ENCODE measurements at places on chromosomes 3 and 15.

GRCh38 chr3:35320646-35321407 lies 318.5 kb upstream of the ARPP21 start:
- no peak for DNase-seq

- no peak for DNase-seq
Measured at GRCh38 chr3:89402051-89402450, 294.6 kb downstream of the EPHA3 start.

- DNase-seq = peak; percentile 16
Measured at GRCh38 chr3:184765047-184765729, 46.8 kb upstream of the VPS8 start.

GRCh38 chr3:195811756-195812155 lies at the start of gene MUC4:
Gene MUC4, minus strand, starts transcription at chr3:195811929. Its CDS starts 112 bp downstream, at chr3:195811817.
- no peak for DNase-seq

DNA sequence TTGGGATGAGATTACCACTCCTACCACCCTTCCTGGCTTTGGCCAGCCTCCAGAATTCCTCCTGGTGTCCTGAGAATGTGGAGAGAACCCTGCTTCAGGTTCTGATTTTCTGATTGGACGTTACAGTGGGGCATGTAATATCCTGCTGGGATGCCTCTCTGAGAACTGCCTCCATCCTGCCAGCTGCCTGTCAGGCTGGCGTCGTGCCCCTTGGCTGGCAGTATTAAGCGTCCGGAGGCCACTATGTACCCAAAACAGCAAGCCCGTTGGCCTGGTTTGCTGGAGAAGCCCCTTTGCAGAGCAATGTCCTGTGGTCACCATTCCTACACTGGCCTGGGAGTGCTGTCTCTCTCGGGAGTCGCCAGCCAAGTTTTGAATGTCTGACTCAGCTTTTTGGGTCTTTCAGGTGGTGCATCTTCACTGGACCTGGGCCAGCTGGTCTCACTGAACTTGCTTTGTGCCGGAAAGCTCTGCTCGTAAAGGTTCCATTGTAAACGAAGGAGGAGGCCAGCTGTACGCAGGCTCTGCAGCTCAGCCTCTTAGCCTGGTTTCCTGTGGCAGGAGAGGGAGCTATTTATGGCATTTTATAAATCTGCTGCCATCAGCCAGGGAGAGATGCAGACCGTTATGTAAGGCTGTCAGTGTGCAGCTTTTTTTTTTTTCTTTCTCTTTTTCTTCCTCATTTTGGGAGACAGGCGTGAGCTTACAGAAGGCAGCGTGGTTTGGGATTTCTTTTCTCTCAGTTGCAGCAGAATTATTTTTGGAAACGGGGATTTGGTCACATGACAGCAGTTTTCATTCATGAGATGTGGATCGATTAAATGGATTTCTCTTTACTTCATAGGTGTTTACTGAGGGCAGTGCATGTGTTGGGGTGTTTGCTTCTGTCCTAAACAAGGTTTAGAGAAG lies 19.0 kb upstream of the TRAK1 start:
- peak; percentile 37 for DNase-seq

- no peak for DNase-seq
Measured at GRCh38 chr15:81002009-81002330, 1.2 kb downstream of the TLNRD1 start.

DNA sequence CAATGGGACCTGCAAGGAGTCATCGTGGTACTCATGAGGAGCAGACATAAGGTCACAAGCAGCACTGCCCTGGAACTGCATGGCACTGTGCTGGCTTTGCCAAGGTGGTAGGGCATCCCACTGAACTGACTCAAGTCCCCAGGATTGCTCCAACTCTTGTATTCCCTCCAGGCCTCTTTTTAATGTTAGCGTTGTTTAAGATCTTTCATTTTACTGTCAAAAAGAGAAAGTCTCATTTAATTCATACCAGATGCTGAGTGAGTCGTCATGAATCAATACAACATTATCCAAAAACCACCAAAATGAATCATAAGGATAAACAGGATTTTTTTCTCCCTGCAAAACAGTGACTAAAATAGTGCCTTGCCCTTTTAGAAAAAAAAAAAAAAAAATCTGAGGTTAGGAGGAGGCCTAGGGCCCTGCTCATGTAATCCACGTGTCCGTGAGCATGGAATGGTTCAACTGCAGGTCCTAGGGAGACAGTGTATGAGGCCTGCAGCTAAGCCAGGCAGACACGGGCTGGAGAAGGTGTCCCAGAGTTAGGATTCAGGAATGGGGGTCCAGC lies 36.7 kb upstream of the BLM start:
- no peak for DNase-seq

GRCh38 chr15:65300924-65301441 lies 3.5 kb upstream of the RNU5B-1 start:
- DNase-seq = no peak

DNA sequence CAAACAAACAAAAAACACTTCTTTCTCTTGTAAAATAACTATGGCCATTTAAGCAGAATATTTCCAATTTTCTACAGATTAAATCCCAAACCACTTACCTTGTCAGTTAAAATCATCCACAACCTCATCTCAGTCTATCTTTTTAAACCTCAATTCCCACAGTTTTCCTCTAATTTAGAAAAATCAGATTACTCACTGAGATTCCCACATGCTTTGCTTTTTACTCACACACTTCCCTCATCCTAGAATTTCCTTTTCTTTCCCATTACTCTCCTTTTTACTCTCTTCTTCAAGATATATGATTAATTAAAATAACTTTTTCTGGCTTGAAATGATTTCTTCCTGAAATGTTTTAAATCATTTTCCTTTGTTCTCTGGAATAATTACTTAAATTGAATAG lies 790.7 kb downstream of the ROBO1 start:
- DNase-seq = no peak

GRCh38 chr15:71344316-71344715 lies 229.0 kb downstream of the THSD4 start:
- no peak for DNase-seq

- no peak for DNase-seq
Measured at GRCh38 chr3:8555113-8555661, 53.6 kb downstream of the LMCD1 start.

DNA sequence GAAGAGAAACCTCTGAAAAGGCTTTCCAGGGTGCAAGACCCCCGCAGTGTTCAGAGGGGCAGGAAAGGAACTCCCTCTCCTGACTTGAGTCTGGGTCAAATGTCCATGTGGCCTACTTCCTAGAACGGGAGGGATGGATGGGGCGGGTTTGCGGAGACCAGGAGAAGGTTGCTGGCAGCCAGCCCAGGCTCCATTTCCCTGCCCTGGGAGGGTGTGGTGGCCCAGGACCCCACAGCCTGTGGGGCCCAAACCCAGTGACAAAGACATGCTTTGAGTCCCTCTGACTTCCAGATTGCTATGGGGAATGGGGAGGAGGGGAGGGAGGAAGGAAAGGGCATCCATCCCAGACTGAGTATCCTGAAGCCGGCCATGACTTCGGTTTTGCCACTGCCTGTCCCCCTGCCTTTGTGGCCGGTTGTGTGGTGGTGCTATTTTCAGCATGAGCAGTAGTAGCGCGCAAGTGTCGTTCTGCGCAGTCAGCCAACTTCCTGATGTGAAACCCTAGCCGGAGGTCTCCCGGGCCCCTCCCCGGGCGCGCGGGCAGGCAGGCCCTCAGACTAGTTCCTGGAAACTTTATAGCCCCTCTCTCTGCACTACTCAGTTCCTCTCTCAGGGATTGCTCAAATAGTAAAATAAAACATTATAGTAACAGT lies 24.4 kb downstream of the MAGEF1 start:
- DNase-seq = no peak

GRCh38 chr3:74149466-74149865 lies 465.0 kb downstream of the CNTN3 start:
- DNase-seq = no peak

- no peak for DNase-seq
Measured at GRCh38 chr3:119536757-119537156, 22.7 kb downstream of the CD80 start.

GRCh38 chr3:82229397-82229796 lies 468.0 kb upstream of the GBE1 start:
- no peak for DNase-seq

DNA sequence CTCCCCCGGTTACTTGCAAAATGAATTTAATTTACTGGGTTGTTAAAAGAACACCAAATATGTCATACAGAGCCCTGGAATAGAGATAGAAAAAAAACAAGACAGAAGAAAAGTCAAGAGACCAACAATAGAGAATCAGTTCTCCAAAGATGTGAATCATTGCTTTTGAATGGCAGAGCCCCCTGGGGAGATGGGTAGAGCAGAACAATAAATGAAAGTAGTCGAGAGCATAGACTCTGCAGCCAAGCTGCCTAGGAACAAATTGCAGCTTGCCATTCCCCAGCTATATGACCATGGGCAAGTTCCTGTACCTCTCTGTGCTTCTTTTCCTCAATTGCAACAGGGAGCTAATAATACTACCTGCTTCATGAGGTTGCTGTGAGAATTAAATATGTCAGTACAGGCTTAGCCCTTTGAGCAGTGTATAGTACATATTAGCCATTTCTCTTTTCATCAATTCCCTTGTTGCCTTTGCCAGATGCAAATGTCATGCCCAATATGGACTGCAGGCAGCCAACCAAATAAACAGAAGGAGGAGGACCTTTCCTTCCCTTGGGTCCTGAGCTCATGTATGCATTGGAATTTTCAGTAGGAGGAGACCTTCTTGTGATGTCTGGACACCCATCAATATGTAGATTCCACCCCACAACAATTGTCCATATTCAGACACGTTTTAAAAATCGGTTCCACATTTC lies 25.0 kb upstream of the BFSP2 start:
- no peak for DNase-seq

DNA sequence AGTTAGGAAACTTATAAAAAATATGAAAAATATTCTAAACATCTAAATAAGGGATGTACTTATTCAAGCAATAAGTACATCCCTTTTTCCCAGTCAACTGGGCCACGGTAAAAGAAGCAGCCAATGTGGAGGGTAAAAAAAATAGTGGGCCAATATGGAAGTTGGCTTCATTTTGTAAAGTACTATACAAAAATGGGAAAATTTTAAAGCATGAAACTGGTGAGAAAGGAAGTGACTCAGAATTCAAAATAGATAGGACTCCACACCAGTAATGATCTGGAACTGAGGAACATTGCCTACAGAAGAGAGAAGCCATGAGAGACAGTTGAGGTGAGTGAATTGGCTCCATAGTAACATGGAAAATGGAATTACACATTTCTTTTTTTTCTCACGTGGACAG lies 108.9 kb downstream of the FNDC3B start:
- peak; percentile 87 for DNase-seq

Measured in inflammatory macrophage treated with lipopolysaccharide for 1 hour (primary cell).